Myocyte (in vitro differentiated cells): ENCODE measurements at places on chromosomes 5 and 9.

GRCh38 chr5:32942225-32942989 lies 231.3 kb downstream of the NPR3 start:
- no peak for DNase-seq

- DNase-seq, result no peak
Measured at GRCh38 chr5:31604644-31605043, 34.3 kb upstream of the PDZD2 start.

DNA sequence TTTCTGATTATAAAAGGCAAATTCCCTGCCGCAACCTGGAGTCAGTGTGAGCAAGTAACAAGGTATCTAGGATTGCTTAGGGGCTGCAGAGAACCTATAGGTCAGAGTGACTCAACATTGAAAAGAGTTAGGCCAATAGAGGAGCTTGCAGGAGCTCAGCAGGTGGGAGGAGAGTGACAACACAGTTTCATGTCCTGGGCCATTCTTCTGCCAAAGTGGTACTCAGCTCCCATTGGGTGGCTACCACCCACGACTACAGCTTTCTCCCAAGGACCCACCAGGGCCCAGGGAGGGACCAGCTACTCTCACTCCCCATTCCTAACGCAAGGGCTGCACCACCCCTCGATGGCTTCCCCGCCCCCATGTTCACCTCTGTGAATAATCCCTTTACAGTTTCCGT lies 86.7 kb upstream of the SPATA31C2 start:
- DNase-seq, result no peak

GRCh38 chr5:6767481-6768063 lies 54.3 kb downstream of the TENT4A start:
- no peak for DNase-seq

DNA sequence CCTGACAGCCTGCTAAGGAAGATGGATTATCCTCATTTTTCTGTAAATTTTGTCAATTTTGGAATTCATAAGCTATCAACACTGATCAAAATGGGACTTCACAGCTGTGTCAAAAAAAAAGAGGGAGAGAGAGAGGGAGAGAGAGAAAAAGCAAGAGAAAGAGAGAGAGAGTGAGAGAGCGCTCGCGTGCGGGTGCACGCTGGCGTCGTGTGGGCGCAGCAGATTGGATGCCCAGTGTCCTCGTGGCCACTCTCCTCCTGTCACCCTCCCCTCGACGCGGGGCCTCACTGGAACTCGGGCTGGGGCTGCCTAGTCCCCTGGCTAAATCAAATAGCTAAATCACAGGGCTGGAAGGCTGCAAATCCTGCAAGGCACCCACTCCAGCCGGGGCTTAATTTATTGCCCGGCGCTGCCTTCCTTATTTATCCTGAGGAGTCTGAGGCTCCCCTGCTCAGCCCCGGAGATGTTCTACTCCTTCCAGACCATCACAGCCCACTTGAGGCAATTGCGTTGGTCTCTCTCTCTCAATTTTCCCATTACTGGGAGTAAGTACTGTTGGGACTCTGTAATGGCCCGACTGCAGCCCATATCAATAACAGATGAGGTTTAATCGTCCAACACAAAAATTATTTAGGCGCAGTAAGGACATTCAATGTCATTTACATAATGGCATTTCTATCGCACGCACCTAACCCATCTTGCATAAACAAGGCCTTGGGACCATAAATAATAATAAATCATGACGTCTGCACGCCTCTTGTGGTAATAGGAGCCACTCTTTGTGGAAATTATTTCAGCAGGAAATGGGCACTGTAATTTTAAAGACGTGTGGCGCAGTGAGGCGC lies 94.2 kb downstream of the PAX5 start:
- no peak for DNase-seq

GRCh38 chr5:180330810-180331646 lies 22.1 kb downstream of the GFPT2 start:
- peak; percentile 73 for DNase-seq

GRCh38 chr5:31334061-31334860 lies 140.8 kb downstream of the CDH6 start:
- DNase-seq, result no peak

DNA sequence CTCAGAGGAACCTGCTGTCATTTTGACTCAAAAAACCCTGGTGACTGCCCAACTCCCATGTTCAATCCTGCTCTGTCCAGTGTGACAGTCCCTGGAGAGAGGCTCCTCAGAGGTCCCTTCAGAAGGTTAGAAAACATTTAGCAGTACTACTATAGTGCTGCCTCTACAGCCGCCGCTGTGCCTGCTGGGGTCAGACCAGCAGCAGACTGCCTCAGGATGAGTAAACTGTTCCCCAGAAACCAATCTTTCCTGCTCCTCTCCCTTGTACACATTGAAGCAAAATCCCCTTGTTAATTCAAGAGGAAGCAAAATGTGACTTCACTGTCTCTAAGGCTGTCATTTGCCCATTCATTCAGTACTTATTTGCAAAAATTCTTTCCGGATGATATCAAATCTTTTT lies 94.8 kb upstream of the SMARCA2 start:
- no peak for DNase-seq

DNA sequence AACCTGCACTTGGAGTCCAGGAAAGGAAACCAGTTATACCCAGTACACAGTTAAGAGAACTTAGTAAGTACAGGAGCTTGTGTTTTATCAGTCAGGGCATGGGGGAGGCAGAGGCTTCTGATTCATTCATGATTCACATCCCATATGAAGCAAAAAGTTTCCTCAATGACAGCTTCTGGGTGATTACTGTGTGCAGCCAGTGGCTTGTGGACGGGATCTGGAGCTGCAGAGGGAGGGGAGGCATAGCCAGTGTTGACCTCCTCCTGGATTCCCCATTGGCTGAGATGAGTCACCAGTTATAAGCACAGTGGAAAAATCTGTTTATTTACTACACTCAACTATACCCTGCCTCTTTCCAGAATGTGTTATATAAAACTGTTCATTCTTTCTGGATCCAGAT lies 17.7 kb downstream of the IL31RA start:
- peak; percentile 75 for DNase-seq

GRCh38 chr5:148556835-148557234 lies 97.5 kb downstream of the HTR4 start:
- DNase-seq, result no peak
